ENCODE measurements at places on chromosomes 5 and 9.

DNA sequence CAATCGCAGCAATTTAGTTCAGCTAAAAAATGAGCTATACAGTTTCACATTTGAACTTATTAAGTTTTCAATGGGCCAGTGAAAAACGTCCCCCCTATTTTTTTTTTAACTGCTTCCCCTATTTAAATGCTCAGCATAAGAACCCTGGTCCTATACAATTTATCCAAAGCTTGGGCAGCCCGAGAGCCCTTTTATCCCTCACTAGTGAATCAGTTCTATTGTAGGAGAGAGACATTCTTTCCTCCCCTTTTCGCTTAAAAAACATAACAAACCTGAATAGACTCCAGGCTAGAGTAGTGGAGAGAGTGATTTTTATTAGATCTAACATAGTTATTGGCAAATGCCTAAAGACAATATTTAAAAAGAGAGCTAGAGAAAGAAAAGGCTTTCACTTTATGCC is 1.4 kb downstream of the LIX1 start:
- DNase-seq = no peak

DNA sequence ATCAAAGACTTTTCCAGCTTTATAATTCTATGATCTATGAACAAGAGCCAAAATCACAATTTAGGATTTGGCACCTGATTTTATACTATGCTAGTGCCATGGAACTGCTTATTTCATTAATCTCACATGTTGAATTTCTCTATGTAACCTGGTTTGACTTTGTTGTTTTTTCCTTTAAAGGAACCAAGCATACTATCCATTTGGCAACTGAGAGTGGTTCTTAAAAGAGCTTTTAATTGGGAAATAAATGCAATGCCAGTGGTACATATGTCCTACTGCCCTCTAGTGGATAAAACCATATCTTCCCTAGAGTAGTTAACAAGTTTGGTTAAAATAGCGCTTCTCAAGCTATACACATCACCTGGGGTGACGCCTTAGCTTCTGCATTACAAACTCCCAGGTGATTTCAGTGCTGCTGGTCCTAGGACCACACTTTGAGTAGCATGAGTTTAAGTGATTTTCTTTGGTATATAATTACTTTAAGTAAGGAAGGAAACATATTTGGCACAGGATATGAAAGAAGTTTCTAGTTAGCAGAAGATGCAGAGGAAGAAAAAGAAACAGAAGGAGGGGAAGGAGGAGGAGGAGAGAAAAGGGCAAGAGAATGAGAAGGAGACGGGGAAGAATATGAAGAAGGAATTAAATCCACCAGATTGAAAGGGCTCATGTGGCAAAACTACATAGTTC is 56.8 kb downstream of the FGF10 start:
- DNase-seq = no peak

GRCh38 chr5:8953911-8954438 is 591.9 kb downstream of the SEMA5A start:
- no peak for DNase-seq

GRCh38 chr9:131013771-131014676 is 5.0 kb downstream of the LAMC3 start:
- no peak for DNase-seq

GRCh38 chr9:118522093-118523028 is 818.2 kb downstream of the TLR4 start:
- DNase-seq = peak; percentile 3

- DNase-seq = no peak
Observed at GRCh38 chr9:116644091-116644688, 42.9 kb upstream of the TRIM32 start.

- DNase-seq = no peak
Observed at GRCh38 chr9:115672477-115673316, 480.9 kb upstream of the PAPPA start.

DNA sequence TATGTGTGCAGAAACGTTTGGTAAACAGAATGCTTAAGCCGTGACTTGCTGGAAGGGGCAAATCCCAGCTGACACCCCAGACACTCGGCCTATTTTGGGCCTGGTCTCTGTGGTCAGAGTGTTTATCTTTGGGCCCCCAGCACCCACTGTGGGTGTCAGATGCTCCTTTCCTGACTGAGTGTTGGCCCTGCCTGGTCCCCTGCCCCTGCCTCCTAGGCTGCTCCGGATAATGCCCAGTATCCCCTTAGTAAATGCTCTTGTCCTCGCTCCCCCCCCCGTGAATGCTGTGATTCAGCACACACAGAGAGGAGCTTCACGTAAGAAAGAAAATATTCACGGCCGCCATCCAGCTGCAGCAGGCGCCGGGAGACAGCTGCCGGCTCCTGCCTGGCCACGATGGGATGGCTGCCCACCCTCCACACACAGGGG is 11.3 kb upstream of the ANGPTL2 start:
- DNase-seq = no peak

All from activated naive CD8-positive, alpha-beta T cell treated with anti-CD3 and anti-CD28 coated beads, Interleukin-2, amount 50 U/mL, for 24 hours (primary cell).